Activated T-helper 1 cell treated with anti-CD3 and anti-CD28 coated beads, Interleukin-2, amount 50 U/mL, for 16 hours (primary cell): ENCODE measurements at places on chromosomes 13 and 19.

DNA sequence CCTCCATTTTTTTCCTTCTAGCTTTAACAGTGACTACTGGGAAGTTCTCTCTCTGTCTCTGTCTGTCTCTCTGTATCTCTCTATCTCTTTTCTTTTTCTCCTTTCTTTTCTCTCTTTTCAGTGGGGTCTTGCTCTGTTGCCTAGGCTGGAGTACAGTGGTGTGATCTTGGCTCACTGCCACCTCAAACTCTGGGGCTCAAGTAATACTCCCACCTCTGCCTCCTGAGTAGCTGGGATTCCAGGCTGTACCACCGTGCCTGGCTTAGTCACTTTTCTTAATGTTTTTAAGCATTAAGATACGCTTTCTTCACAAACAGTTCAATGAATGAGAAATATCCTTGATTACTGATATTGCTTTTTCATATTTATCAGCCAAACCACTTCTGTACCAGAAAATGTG lies 13.1 kb downstream of the PCCA start:
- no peak for DNase-seq

- DNase-seq, result no peak
Observed at GRCh38 chr19:11332822-11333221, 6.6 kb downstream of the RAB3D start.

- no peak for DNase-seq
Observed at GRCh38 chr13:36362251-36362650, 16.1 kb upstream of the SPART start.

DNA sequence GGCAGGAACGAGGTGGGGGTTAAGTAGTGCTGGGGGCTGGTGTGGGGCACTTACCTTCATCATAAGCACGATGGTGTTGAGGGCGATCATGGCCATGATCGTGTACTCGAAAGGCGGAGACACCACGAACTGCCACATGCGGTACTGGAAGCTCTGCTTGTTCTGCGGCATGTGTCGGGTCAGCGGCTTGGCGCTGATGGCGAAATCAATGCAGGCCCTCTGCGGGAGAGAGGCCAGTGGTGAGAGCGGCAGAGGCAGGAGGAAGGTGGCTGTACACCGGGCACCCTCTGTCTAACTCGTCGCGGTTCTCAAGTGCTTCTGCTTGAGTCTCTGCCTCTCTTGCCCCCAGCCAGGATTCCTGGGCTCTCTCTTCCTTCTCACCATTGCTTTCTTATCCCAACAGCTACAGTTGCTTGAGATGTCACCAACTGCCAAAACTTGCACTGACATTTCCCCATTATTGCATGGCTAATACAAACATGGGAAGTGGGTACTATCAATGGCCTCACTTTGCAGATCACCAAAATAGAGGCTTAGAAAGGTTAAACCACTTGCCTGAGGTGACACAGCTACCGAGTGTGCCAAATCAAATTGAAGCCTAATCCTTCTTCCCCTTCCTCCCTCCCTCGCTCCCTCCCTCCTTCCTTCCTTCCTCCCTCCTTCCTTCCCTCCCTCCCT lies 105.0 kb downstream of the IER2 start:
- DNase-seq, result no peak

GRCh38 chr19:53870485-53870844 lies 2.8 kb downstream of the MYADM start:
- DNase-seq, result no peak

GRCh38 chr19:56832352-56832928 lies 8.1 kb downstream of the PEG3 start:
- DNase-seq, result no peak

DNA sequence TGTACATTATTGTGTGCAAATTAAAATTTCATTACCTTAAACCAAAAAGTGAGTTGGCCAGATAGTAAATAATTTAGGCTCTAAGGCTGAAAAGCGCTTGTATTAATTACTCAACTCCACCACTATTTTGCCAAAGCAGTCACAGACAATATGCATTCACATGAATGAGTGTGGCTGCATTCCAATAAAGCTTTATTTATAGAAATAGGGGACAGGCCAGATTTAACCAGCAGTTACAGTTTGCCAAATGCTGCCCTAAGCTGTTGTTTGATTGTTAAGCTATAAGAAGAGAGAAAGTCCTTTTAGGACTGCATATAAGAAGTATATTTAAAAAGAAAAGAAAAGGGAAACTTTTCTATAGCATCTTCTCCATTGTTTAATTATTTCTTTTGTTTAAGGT lies 342.6 kb downstream of the ITGBL1 start:
- DNase-seq, result no peak

GRCh38 chr19:17755977-17756670 lies 4.8 kb downstream of the FCHO1 start:
- DNase-seq, result no peak
